Activated CD4-positive, alpha-beta memory T cell treated with anti-CD3 and anti-CD28 coated beads, Interleukin-2, amount 10 ng/mL, durations not matched to agents 7 days and 5 days (primary cell): ENCODE measurements at places on chromosomes 4 and X.
A peak's percentile ranks its signal among the peaks of the same experiment; 100 is the strongest.

- H3K27me3 ChIP-seq: peaks cover 2% of the 10 kb centered on the region
- H3K4me1 ChIP-seq: peaks cover 21% of the 10 kb centered on the region
- no peak overlapping the region for H3K4me3 ChIP-seq
These were observed 77.0 kb downstream of the AFAP1 start for GRCh38 chr4:7862561-7863192.

GRCh38 chrX:134599184-134599914, 58.9 kb downstream of the PLAC1 start:
- H3K36me3 ChIP-seq: no peaks in the 10 kb centered on the region
- DNase-seq: no peak
- H3K4me1 ChIP-seq: peaks cover 7% of the 10 kb centered on the region
- H3K4me3 ChIP-seq: no peak overlapping the region
- no peak overlapping the region for H3K27ac ChIP-seq

DNA sequence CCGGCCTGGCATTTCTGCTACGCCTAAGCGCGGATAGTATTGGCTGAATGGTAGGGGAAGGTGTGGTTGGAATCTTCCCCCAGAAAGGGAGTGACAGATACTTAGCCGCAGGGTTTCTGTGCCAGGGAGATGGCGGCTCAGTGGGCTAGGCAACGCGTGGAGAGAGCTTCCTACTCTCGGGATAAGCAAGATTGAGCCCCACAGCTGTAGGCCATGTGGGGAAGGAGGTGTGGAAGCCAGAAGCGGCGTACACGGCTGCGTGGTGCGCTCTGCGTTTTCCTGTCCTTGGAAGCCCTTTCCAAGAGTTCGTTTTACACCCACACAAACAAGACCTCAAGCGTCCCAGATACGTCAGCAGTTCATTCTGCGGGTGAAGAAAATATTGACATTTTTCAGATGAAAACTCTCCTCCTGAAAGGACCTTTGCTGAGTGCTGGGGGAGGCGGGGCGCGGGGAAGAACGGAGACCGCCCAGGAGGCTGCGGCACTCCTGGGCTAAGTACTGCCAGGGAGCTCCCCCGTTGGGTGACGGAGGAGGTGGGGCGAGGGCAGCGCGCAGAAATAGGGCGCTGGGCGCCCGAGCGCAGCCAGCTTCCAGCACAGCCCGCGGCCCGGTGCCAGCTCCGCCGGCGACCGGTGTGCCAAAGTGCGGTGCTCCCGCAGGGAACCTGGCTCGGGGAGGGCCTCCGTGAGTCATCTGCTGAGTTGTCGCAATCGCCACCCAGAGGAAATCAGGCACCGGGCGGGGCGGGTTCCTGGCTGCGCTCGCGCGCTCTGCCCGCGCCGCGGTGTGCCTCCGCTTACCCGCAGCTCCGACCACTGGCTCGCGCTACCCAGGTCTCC, at the start of gene GPAT3:
Gene GPAT3 (plus strand): TSS at position 589 of the 842 bp plus-strand sequence. CDS start 515 bp downstream, outside the sequence.
- H3K36me3 ChIP-seq: peaks cover 2% of the 10 kb centered on the region
- H3K27ac ChIP-seq: peak within 1 kb of the TSS; percentile 32
- peaks cover 35% of the 10 kb centered on the region for H3K4me1 ChIP-seq

DNA sequence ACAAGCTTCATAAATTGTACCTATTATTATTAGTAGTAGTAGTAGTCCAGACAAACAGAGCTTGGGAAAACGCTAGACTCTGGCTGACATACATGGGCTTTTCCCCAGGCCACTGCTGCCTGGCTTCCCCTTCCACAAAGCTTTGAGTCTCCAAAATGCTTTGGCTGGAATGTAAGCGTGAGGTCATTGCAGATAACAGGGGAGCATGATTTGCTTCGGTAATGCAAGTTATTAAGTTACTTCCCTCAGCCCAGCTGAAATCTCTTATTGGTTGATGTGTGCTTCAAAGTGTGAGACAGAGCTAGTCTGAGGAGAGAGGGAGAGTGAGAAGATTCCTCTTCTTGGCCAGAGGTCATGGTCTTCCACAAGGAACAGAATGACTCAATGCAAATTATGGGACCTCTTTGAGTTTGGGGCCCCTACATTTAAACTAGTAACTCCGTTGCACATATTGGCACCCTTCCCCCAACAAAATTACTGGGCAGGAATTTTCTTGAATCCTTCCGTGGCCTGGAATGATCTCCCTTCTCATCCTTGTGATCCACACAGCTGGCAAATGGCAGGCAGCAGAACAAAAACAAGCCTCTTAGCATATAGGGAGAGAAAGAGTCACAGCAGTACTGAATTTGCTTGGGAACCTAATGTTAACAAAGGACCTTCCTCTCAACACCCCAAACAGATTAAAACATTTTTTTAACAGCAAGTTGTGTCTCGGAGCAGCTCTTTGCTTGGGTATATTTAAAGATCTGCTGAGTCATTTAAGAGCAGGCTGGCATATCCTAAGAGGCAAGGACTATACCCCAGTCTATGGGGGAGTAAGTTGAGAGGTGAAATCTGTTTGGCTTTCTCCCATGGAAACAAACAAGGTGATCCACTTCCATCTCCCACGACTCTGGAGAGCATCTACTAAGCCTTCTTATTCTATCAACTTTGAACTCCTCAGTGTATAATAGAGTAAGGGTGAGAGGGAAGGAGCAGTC, 19.9 kb downstream of the AR start:
- no peak overlapping the region for H3K27ac ChIP-seq
- H3K4me3 ChIP-seq: no peak overlapping the region
- DNase-seq: no peak
- no peaks in the 10 kb centered on the region for H3K36me3 ChIP-seq

GRCh38 chr4:185304944-185305690, 90.6 kb downstream of the LRP2BP start:
- H3K4me3 ChIP-seq: no peak overlapping the region
- H3K36me3 ChIP-seq: peaks cover 8% of the 10 kb centered on the region
- peak; percentile 17 for DNase-seq
- H3K27ac ChIP-seq: no peak overlapping the region

GRCh38 chr4:155491336-155492120, 114.8 kb upstream of the MAP9 start:
- H3K27ac ChIP-seq: no peak overlapping the region
- no peaks in the 10 kb centered on the region for H3K4me1 ChIP-seq
- no peak for DNase-seq
- no peak overlapping the region for H3K4me3 ChIP-seq

DNA sequence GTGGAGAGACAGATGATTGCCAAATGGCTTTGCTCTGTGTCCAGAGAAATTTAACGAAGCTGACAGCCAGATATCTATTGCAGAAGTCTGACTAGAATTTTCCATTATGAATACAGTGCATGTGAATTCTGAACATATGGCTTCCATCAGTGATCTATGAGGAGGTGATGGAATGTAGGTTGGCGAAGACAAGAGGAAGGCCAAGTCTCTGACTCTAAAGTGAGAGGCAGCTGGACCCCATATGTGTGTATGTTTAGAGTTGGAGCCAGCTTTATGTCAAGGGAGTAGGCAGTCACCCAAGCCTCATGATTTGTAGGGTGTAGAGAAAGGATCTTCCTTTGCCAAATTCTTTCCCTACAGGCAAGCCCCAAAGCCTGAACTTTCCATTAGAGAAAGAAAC, 76.2 kb upstream of the TEX13D start:
- no peaks in the 10 kb centered on the region for H3K36me3 ChIP-seq
- H3K4me1 ChIP-seq: no peaks in the 10 kb centered on the region
- no peaks in the 10 kb centered on the region for H3K27me3 ChIP-seq
- H3K27ac ChIP-seq: no peak overlapping the region
- H3K4me3 ChIP-seq: no peak overlapping the region

- H3K27ac ChIP-seq: no peak overlapping the region
- no peaks in the 10 kb centered on the region for H3K4me1 ChIP-seq
- no peak for DNase-seq
- no peaks in the 10 kb centered on the region for H3K36me3 ChIP-seq
- no peaks in the 10 kb centered on the region for H3K27me3 ChIP-seq
These were observed 327.8 kb downstream of the NR3C2 start for GRCh38 chr4:148114436-148114835.

GRCh38 chr4:23788460-23788859, 101.4 kb downstream of the PPARGC1A start:
- H3K27me3 ChIP-seq: no peaks in the 10 kb centered on the region
- H3K36me3 ChIP-seq: no peaks in the 10 kb centered on the region
- H3K27ac ChIP-seq: no peak overlapping the region
- H3K4me3 ChIP-seq: no peak overlapping the region
- no peaks in the 10 kb centered on the region for H3K4me1 ChIP-seq
